Anterior cingulate cortex (tissue), 58 donors: ENCODE measurements at places on chromosomes 2 and 18.

DNA sequence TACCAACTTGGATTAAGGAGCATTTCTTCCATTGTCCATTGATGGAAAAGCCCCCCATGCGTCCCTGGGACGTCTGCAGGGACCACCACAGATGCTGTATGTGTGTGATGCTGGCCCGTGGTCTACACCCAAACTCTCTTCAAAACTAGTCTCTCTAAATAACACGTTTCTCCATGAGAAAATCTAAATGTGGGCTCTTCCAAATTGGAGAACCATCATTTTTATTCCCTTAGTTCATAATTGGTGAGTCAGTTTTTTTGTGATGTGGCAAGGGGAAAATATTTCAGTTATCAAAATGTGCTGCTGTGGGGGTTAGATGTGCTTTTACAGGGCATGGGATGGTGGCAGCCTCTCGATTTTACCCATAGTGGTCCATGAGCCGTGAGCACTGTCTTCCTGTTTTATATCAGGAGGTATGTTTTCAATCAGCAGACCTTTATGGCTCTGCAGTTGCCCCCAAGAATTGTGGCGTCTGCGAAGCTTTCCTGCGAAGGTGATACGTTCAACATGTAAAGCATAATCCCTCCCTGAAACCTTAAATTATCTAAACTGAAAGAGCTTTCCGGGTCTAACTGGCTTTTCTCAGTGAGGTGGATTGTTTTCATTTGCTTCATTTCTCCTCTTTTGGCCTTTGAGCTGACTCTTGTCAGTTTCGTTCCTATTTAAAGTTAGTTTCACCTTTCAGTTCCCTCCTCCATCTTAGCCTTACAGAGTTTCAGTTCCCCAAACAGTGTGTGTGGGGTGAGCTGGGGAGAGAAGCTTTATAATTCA is 78.4 kb downstream of the SETBP1 start:
- no peak for DNase-seq

DNA sequence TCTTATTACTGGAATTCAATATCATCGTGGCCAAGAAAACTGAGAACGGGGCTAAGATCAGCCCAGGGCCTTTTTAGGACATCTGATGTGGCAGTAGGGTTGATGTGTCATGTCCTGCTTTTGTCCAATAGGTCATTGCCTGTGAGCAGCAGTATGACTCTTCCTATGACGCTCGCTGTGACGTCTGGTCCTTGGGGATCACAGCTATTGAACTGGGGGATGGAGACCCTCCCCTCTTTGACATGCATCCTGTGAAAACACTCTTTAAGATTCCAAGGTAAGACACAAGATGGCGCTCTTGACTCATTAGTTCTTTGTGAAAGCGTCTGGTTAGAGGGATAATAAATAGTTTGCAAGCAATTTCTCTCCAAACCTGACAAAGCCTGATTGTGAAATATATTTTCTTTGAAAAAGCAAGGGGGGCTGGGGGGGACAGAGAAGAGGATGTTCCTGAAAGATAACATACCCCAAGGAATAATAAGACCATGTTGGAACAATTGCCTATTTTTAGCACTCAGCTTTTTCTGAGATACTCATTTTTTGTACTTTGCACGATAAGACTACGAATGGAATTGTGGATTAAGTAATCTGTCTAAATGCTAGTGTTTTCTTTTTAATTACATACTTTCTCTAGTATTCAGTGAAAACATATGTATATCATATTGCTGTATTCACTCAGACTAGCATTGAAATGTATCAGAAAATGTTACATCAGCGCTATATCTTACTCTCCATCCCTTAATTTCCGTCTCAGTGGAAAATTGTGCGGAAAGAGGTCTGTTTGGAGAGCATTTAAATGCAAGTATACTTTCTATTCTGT is 58.1 kb downstream of the MYO3B start:
- DNase-seq, result no peak

- no peak for DNase-seq
Measured at GRCh38 chr2:586641-587076, 90.5 kb downstream of the TMEM18 start.

- DNase-seq, result peak; percentile 15
Measured at GRCh38 chr2:230890646-230891045, 25.9 kb downstream of the ITM2C start.

DNA sequence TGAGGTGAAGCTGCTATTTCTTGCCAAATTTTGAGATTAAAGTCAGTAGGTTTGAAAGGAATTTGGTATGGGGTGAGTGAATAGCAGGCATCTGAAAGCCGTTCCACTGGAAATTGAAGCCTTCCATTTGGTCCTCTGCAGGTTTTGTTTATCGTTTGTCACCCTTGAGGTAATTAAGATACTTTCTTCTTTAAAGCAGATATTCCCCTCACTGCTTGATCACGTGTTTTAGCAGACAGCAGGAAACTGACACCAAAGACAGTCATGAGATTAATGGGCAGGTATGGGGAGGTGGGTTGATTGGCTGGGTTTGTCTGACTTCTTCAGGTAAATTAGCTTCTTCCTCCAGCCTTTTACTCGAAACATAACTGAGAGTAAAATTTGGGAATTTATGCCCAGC is 10.7 kb downstream of the LPIN1 start:
- DNase-seq, result no peak

GRCh38 chr2:33457556-33458247 is 18.7 kb upstream of the RASGRP3 start:
- no peak for DNase-seq

DNA sequence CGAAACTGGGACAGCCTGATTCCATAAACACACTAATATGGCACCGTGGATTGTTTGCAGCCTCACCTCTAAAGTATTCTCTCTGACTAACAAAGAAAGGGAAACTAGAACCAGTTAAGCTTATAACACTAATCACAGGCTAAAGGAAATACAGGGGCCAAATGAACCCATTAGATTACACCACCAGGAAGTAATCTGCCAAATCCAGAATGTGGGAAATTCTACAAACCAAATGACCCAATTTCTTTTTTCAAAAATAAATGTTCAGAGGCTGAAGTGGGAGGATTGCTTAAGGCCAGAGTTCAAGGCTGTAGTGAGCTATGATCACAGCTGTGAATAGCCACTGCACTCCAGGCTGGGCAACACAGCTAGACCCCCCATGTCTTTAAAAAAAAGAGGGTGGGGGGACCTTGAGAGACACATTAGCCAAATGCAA is 1.5 kb upstream of the MPPE1 start:
- no peak for DNase-seq

DNA sequence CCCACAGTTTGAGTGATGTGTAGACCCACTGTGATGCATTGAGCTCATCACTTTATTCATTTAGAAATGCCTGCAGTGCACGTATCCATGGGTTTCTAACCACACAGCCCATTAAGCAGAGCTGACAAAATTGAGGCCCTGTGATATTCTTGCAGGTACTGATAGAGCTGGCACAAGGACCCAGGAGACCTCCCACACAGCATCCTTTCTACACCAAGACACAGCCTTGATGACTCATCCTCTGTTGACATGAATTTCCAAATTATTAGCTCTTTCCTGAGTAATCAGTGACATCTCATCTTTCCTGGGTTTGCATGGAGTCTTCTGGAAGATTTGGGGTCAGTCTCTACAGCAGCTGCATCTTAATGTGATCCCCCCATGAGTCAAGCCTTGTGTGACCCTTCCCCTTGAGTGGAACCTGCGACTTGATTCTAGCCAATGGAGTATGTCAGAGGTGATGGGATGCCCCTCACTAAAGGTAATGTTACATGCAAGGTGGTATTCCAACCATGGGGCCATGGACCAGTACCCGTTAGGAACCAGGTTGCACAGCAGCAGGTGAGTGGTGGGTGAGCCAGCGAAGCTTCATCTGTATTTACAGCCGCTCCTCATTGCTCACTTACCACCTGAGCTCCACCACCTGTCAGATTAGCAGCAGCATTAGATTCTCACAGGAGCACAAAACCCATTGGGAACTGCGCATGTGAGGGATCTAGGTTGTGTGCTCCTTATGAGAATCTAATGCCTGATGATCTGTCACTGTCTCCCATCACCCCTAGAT is 181.1 kb upstream of the ARL4C start:
- no peak for DNase-seq

GRCh38 chr2:65437392-65438135 is 5.2 kb upstream of the SPRED2 start:
- no peak for DNase-seq

- no peak for DNase-seq
Measured at GRCh38 chr2:133167990-133168389, 400.3 kb downstream of the NCKAP5 start.

- DNase-seq, result no peak
Measured at GRCh38 chr2:113209646-113210171, 35.9 kb downstream of the PSD4 start.

DNA sequence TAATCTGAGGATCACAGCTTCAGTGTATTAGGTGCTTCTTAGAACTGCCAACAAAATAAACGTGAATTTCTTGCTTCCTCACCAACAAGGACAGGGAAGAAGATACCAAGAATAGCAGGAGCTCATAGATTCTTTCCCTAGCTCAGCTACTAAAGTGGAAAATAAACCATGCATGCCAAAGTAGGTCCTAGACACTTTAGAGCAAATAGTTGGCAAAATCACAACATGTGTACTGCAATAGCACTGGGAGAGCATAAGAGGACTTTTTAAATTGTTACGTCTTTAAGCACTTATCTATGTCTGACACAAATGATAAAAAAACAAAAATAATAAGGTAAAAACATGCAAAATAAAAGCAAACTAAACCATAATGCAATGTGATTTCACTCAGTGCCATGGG is 49.5 kb downstream of the SUCLG1 start:
- no peak for DNase-seq

DNA sequence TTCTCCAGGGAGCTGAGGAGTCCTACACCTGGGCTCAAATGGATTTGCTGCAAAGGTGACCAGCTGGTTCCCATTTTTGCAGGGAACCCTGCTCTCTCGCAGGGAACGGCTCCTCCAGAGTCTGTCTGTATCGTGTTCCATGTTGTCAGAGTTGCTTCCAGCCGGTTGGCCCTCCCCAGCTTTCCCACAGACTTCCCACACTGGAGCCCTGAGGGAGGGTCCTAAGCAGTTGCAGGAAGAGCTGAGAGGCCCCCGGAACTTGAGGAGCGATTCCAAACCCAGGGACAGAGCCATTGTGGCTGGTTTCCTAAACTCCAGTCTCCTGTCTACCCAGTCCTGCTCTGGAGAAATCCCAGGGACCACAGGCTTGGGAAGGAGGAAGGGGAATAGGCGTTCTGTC is 121.7 kb upstream of the PPP1CB start:
- no peak for DNase-seq

DNA sequence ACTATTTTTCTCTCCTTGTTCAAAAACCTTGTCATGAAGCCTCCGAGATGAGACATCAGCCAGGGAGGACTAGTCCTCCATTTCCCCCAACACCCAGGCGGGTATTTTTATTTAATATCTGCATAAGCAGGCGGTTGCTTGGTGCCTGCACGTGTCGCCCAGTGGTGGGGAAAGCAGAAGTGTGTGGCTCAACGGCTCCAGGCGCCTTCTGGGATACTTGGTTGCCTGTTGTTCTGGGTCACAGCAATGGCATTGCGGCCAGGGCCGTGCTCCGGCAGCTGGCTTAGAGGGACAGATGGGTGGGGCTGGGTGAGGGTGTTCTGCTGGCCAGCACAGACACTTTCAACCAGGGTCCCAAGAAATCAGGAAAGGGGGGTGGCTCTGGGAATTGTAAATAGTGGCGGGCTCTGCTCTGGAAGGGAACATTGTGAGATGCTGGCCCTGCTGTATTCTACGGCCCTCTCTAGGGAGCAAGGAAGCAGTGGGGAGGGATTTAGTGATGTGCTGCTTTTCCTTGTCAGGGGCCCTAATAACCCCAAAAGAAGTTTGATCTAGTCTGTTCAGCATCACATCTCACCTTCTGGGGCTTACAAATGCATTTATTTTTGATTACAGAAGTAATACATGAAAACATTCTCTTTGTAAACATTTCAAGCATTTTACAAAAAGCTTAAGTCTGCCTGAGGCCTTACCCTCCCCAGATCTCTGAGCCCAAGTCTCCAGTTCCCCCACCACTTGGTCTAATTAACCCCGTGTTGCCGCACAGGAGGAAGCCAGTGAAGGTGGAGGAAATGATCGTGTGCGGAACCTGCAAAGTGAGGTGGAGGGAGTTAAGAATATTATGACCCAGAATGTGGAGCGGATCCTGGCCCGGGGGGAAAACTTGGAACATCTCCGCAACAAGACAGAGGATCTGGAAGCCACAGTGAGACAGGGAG is 1.1 kb downstream of the VAMP8 start:
- DNase-seq, result no peak

- DNase-seq, result no peak
Measured at GRCh38 chr2:74531666-74532065, 1.9 kb downstream of the HTRA2 start.
